ENCODE measurements at places on chromosomes 5 and 9.

GRCh38 chr9:129330711-129331492, 152.8 kb upstream of the IER5L start:
- no peak for DNase-seq

GRCh38 chr5:115271295-115272050, 8.8 kb upstream of the PGGT1B start:
- no peak for DNase-seq

DNA sequence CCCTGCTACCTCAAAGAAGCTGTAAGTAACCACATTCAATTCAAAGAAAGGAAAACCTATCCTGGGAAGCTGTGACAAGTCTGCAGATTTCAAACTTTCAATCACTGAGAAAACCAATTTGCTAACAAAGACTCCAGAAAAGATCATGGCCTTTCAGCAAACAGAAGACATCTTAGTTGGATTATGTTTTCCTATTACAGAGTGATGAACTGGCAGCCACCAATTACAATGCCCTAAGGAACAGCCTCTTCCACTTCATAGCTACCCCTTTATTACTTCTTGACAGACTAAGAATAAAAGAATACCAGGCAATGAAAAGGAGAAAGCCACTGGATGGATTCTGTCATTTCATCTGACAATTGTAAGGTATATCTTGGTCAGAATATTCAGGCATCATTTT, 128.2 kb upstream of the RASEF start:
- no peak for DNase-seq

DNA sequence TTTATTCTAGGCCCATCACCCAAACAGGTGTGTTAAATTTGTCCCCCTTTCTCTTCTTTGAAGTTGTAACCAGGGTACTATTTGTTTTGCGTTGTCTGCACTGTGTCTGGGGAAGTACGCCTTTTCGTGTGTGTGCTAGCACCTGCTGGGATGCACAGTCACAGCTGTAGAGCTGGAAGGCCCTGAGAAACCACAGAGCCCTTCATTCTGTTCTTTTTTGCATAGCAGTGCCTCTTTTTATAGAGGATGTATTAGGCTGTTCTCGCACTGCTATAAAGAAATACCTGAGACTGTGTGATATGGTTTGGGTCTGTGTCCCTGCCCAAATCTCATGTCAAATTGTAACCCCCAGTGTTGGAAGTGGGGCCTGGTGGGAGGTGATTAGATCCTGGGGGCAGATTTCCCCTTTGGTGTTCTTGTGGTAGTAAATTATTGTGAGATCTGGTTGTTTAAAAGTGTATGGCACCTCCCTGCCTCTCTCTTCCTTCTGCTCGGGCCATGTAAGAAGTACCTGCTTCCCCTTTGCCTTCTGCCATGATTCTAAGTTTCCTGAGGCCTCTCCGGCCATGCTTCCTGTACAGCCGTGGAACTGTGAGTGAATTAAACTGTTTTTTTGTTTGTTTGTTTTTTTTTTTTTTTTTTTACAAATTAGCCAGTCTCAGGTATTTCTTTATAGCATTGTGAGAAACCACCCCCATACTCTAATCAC, 14.0 kb downstream of the SEC61B start:
- no peak for DNase-seq

DNA sequence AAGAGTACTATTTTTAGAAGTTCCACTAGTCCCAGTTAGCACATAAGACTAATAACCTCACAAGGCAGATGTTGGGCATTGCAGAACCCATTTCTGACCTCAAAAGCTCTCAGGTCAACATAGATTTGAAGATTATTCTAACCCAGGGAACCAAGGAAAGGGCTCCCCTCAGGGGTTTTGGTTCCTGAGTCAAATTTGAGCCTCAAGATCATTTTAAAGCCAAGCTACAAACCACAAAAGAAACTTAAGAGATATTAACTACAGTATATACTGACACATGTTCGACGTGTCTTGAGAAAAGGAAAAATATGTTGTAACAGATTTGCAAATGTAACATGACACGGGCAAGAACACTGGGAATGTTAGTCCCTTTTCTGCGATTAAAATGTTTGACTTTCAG, 88.6 kb downstream of the GNAQ start:
- DNase-seq = no peak

DNA sequence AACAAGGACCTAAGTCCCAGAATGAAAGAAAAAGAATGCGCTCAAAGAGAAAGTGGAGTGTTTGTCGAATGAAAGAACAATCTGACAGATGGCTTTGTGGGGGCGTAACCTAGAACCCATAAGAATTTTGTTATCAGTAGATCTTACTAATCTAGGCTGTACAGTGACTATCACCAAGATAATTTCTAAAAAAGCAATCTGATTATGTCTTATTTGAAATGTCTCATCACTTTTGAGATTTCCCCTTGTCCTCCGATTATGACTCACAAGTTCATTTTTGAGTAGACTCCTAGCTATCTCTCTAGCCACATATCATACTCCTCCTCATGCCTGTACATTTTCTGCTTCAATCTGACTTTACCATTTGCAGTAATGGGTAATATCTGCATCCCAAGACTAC, 135.6 kb upstream of the SMARCA2 start:
- no peak for DNase-seq

GRCh38 chr5:75412111-75412990, 75.3 kb downstream of the HMGCR start:
- no peak for DNase-seq

GRCh38 chr5:4630031-4630430, 510.1 kb upstream of the ADAMTS16 start:
- no peak for DNase-seq

GRCh38 chr9:38682713-38683112, 37.2 kb downstream of the FAM240B start:
- no peak for DNase-seq

GRCh38 chr9:88775559-88775958, 215.7 kb upstream of the S1PR3 start:
- no peak for DNase-seq

DNA sequence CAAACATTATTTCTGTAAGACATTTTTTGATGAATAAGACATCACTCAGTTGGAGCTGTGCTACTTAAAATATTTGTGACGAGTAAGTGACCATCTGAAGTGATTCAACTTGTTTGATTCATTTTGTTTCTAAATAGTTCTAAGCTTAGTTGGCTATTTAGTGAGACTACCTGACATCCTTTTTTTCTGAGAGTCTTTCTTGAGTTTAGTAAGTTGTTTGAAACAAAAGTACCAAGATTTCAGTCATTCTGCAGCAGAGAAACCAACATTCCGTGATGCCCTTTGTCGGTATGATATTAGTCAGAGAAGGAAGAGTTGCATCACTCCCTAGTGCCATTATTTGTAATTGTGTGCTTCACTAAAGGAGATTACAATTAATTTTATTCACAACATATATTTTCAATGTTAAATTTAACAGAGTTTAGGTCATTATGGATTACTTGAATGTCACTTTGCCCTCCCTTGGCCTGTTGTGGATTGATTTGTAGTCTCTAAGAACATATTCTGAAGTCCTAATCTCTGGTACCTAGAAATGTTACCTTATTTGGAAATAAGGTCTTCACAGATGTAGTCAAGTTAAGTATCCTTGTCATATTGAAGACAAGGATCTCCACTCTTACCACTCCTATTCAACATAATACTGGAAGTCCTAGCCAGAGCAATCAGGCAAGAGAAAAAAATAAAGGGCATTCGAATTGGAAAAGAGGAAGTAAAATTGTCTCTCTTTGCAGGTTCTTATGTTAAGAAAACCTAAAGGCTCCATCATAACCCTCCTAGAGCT, 212.2 kb downstream of the PCSK1 start:
- no peak for DNase-seq

DNA sequence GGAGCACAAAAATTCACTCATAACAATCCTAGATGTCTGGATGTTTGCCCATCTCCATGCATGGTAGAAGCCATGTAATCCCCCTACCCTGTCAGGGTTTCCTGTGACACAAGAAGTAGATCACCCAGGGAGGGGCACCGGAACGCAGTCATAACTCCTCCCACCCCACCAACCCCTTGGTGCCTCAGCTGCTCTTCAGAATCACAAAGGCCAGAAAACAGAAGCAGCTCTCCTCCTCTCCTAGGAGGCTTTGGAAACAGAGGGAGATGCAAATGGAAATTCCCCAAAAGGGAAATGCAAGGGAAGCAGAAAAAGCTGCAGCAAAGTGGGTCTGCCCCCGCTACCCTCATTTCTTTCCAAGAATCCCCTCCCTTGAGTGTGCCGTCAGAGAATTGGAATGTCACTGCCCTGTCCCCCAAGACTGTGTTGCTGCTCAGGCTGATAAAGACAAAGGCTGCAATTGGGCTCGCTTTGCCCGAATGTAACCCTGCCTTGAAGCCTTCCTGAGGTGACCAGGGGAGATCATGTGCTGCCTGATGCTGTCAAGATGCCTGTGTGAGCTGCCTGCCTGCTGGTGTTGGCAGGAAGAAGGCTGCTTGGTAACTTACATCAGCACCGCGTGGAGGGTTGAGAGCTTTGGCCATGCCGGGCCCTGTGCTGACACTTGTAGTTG, 65.5 kb upstream of the ABCA1 start:
- peak; percentile 77 for DNase-seq

All from thyroid gland (tissue), 4 donors.